Neural crest cell (in vitro differentiated cells): ENCODE measurements at places on chromosomes 3 and 15. TPM values are rescaled to one million over a fixed set of nuclear protein-coding genes. Genes with fewer than 3 reads are reported as not detected.

- no peaks in the 10 kb centered on the region for H3K36me3 ChIP-seq
- no peak overlapping the region for H3K27ac ChIP-seq
- peaks cover 3% of the 10 kb centered on the region for H3K27me3 ChIP-seq
- no peak overlapping the region for H3K4me3 ChIP-seq
- no peak for DNase-seq
These were observed 398.1 kb downstream of the NR2F2 start for GRCh38 chr15:96728591-96728990.

DNA sequence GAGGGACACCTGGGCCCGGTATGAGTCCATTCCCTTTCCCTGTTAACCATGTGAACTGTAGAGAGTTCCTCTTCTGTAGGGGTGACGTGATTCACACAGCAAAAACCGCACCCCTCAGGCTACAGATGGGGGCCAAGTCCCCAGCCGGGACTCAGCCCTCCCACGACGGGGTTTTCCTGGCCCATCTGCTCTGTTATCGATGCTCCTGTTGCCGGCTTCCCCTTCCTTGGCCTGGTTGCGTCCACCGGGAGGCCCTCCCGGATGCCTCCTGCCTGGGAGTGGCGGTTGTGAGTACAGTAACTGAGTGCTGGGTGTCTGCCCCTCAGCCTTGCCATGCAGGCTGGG, 817 bp upstream of the PLXNA1 start:
- H3K4me3 ChIP-seq: peak overlapping the region; percentile 90
- peaks cover 16% of the 10 kb centered on the region for H3K27me3 ChIP-seq
- no peaks in the 10 kb centered on the region for H3K36me3 ChIP-seq
- no peak for DNase-seq
- H3K4me1 ChIP-seq: peaks cover 16% of the 10 kb centered on the region
- H3K27ac ChIP-seq: no peak overlapping the region

DNA sequence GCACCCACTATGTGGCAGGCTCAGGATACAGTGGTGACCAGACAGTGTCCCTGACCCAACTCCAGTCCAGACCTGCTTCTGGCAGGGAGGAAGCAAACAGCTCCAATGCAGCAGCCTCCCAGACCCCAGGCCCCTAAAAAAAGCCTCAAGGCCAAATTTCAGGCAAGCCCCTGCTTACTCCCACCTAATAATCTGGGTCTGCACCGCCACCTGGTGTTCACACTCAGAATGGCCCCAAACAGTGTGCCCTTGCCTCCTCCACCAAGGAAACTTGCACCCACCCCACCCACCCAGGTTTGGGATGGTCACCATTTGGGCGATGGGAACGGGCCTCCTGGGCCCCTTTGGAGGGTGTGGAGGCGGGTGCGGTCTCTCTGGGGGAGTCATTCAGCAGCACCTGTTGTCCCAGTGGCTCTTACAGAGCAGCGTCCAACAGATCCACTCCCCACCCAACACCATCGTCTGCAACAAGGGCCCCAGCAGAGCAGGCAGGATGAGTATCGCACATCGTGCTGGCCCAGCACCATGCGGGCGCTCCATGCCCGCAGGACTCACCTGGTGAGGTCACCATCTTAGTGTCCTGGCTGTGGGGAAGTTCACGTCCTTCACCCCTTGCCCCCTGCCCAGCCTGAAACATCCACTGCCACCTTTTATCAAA, 17.3 kb downstream of the C3orf18 start:
- no peak overlapping the region for H3K27ac ChIP-seq
- H3K36me3 ChIP-seq: no peaks in the 10 kb centered on the region
- no peak overlapping the region for H3K4me3 ChIP-seq
- H3K27me3 ChIP-seq: no peaks in the 10 kb centered on the region
- DNase-seq: peak; percentile 83

Gene SEMA4B
- 24.0 and 26.3 TPM in 2 replicates for total RNA-seq

Gene FEZF2
- total RNA-seq: 0.18 and 0.28 TPM in 2 replicates

Gene RPP25
- total RNA-seq: 6.2 and 6.3 TPM in 2 replicates
